ENCODE measurements at places on chromosomes 13 and 19. TPM values are rescaled to one million over a fixed set of nuclear protein-coding genes. Genes with fewer than 3 reads are reported as not detected.

ANKRD24 gene
- 0.12 TPM for polyA plus RNA-seq

DNA sequence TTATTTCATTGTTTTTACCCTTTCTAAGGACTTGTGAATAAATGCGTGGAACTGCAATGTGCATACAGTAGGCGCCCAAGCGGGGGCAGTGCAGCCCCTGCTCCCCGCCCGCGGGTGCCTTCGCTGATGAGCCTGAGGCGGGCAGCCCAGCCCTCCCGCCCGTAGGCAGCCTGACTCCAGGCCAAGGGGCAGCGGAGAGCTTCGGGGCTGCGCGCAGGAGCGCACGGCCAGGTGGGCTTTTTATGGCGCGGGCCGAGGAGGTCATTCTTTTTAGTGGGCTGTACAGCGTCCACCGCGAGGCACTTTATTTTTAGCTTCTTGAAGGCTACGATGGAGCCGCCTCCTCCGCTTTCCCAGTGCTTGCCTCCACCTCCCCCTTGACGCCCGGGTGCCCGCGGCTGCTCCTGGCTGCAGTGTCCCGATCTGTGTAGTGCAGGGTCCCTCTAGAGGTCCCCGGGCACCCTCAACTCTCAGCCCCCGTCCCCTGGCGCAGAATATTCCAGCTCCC is 60.5 kb downstream of the CCNE1 start:
- no peak for DNase-seq

THSD1 gene
- 2.7 TPM for polyA plus RNA-seq

GRCh38 chr19:39953915-39954314 is 17.1 kb upstream of the PSMC4 start:
- no peak for DNase-seq

MIA gene
- 1.0 TPM for polyA plus RNA-seq

ZIK1 gene
- polyA plus RNA-seq: 1.1 TPM

- no peak for DNase-seq
These were observed at the start of gene HPN for GRCh38 chr19:35041548-35042055. TSS of gene HPN (plus strand) at chr19:35041721. CDS start at chr19:35042507, 786 bp downstream.

GRCh38 chr13:49594576-49594975 is 9.2 kb upstream of the RCBTB1 start:
- DNase-seq: no peak

OR7D4 gene
- polyA plus RNA-seq: not detected

ZNF433 gene
- polyA plus RNA-seq: 3.5 TPM

DNA sequence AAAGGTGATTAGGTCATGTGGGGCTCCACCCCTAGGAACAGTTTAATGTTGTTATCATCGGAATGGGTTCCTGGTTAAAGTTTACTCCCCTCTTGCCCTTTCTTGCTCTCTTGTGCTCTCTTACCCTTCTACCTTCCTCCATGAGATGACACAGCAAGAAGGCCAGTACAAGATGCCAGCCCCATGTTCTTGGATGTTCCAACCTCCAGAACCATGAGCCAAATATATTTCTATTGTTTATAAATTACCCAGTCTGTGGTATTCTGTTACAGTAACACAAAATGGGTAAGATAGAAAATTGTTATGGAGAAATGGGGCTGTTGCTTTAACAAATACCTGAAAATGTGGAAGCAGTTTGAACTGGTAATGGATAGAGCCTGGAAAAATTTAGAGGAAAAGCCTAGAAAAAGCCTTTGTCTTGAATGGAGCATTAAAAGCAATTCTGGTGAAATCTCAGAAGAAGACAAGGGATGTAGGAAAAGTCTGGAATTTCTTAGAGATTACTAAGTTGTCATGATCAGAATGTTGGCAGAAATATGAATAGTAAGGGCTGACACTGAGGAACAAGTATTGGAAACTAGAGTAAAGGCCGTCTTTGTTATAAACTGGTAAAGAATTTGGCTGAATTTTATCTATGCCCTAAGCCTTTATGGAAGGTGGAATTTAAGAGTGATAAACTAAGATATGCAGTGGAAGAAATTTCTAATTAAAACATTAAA is 53.5 kb upstream of the TSC22D1 start:
- no peak for DNase-seq

DNA sequence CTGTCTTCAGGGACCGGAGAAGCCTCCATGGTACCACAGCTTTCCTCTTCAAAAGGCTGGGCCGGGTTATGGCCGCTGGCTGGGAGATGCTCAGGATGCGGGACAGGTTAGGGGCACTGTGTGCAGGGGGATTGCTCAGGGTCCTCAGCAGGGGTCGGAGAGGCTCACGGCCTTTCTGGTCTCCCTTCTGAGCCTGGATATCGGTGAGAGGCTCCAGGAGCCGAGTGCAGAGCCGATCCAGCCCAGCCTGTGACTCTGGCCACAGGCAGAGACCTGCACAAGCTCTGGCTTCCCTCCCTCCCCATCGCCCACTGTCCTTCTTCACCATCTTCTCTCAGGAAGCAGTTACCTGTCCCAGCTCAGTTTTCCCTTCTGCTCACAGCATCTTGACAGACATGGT is 306.0 kb downstream of the ZNF536 start:
- DNase-seq: no peak

RFPL4AL1 gene
- not detected for polyA plus RNA-seq

IRS2 gene
- 42.9 TPM for polyA plus RNA-seq

- no peak for DNase-seq
These were observed 59.9 kb downstream of the LATS2 start for GRCh38 chr13:21001471-21001870.

DNA sequence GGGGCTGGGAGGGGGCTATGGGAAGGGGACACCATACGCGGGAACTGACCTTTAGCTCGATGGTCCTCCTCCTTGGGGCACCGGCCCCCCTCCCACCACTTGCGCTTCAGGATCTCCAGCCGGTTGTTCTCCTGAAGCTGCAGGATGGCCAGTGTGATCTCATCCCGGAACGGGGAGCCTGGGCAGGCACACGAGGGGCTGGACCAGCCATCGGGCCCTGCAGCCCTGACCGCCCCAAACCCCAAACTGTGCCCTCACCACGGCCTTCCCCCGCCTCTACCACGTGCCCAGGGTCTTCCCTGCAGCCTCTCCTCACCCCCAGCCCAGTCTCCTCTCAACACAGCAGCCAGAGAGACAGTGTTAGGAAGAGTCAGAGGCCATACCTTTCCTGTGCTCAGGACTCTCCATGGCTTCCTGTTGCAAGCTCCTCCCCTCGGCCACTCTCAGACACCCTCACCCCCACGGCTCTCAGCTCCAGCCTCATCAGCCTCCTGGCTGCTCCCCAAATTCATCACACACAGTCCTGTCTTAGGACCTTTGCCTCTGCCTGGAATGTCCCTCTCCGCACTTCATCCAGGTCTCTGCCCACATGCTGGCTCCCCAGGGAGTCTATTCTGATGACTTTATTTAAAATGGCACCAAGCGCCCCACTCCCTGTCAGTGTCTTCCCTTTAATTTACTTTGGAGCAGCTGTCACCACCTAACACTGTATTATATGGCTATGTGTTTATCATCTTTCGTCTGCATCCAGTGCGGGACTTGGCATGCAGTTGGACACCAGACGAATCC is 9.7 kb upstream of the ATP1A3 start:
- DNase-seq: no peak

DNA sequence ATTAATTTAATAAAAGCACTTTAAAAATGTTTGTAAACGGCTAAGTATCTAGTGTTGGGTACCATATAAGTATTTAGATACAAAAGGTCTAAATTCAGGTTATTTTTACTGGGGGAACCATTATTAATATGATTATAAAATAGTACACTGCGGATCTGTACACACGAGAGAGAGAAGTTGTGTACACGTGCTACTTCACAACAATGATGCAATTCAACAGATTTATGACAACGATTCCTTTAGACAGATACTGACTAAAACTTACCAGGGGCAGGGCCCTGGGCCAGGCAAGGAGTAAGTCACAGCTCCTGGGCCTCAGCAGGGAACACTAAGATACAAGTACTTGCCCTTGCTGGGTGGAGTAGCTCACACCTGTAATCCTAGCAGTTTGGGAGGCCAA is 29.1 kb upstream of the TPTE2 start:
- DNase-seq: no peak

GRCh38 chr13:51534041-51534817 is 50.0 kb upstream of the WDFY2 start:
- DNase-seq: no peak

DNA sequence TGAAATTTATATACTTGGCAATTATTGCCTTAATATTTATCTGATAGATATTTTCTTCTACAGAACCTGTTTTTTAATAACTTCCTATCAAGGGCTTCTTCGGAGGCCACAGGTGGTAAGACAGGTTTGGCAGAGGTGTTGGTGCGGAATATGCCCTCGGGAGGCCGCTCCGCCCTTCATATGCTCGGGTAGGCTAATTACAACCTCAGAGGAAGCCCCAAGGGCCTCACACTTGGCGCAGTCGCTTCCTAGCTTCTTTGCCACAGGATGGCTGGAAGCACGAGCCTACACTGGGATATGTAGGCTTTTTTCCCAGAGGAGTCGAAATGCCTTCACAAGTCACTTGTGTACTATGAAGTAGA is 68.8 kb downstream of the LMO7 start:
- no peak for DNase-seq

GRCh38 chr19:48490981-48491792 is 20.4 kb downstream of the LMTK3 start:
- no peak for DNase-seq

ATP1A3 gene
- polyA plus RNA-seq: 48.3 TPM

SYDE1 gene
- 8.0 TPM for polyA plus RNA-seq

- DNase-seq: no peak
These were observed 73.9 kb downstream of the WTIP start for GRCh38 chr19:34555447-34555846.

DNA sequence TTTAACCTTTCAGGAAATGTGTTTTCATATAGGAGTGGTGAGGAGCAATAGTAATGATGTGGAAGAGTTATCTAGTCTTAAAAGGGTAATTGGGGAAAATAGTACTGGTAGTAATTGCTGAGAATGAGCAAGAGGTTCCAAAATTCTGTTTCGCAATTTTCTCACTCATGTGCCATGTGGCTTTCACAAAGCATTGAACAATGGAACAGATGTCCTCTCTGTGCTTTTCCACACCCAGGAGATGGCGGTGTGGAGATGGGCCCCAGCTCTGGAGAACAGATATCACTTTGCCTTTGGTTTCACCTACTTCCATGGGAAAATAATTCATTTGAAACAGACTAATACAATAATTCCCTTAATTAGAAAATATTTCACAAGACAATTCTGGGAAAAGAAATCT is 170.0 kb upstream of the SLC10A2 start:
- DNase-seq: no peak

GRCh38 chr19:4974880-4975469 is 6.1 kb downstream of the KDM4B start:
- no peak for DNase-seq

NR1H2 gene
- 155 TPM for polyA plus RNA-seq

DNA sequence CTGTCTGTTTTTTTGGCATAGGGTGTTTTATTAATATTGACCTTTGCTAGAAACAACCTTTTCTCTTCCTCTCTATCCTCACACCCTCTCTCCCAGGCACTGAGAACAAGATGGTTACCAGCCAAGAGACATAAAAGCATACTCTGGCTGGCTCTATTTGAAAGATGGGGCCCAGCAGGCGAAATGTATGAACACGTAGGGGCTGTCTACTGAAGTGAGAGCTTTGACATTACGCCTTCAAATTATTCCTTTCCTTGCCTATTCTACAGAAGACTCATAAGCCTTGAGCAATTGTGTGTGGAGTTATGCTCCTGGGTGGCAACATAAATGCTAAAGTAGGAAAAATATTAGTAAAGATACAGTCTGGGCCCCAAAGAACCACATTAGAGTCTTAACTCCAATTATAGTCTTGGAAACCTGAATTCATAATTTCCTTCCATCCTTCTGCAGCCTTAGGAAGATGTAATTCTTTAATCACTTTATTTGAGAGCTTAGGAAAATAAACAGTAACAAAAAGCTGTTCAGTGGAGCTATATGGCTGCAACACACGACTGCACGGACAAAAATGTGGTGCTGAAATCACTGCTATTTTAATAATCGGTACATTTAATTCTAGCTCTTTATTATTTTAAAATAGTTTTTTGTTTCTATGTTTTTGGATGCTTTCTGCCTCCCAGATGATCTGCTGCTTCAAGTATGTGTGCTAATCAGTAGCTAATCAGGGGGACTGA is 122.3 kb upstream of the RNF113B start:
- no peak for DNase-seq

TMEM238 gene
- polyA plus RNA-seq: not detected

FXYD1 gene
- polyA plus RNA-seq: 129 TPM

- DNase-seq: no peak
These were observed 9.7 kb downstream of the INAFM1 start for GRCh38 chr19:47284324-47284899.

DNA sequence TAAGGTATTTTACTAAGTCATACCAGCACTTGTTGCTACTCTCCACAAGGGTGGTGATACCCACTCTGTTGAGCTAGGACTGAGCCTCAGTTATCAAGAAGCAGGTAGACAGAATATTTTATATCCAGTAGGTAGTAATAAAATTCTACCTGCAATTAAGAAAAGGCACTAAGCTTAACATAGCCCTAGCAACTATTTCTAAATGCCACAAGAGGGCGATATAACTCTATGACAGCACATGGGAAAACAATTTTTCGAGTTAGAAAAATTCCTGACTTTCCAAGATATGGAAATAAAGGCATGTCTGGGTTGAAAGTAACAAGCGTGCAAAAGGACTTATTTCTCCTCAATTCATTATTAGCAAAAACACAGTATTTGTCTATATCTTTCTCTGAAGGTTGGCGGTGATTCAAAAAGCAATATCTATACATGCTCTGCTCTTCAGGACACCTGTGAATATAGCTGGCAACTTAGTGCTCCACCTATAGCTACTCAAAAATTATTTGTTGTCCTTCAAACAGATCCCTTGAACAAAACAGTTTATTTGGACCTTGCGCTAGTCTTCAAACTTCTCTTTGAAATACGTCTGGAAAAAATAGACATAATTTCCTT is 14.7 kb downstream of the CCDC169 start:
- DNase-seq: no peak

ZNF208 gene
- polyA plus RNA-seq: 9.1 TPM

- DNase-seq: no peak
These were observed 110.0 kb upstream of the SOX21 start for GRCh38 chr13:94822356-94822755.

DNA sequence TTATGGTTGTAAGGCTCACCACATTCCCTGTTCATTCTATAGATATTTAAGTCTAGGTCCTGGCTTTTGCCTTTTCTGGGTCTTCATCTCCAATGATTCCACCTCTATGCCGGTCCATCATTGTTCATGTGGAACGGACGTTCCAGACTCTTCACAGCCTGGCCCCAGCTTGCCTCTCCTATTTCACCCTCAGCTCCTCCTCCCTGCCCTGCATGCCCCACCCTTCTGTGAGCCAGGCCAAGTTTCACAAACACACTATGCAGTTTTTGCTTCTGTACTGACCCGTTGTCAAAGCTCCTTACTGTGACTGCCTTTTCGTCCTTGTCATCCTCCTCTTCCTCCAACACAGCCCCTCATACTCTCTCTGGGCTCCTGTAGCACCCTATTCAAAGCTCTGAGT is 31.3 kb downstream of the TEX26 start:
- no peak for DNase-seq

FBN3 gene
- polyA plus RNA-seq: not detected

DNA sequence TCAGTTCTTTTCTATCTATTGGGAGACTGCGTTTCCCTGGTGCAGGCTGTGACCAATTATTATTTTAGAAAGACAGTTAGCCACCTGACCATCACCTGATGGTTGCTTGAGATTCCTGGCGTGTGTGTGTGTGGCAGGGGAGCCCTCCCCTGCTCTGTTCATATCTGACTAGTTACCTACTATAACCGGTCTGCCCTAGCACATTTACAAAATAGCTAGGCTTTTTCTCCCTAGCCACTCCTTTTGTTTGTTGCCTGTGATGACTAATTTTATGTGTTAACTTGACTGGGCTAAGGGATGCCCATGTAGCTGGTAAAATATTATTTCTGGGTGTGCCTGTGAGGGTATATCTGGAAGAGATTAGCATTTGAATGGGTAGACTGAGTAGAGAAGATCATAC is 76.9 kb downstream of the OLFM4 start:
- no peak for DNase-seq

Measured in heart left ventricle (tissue), 16 donors.